ENCODE measurements at places on chromosomes 11 and 22.
A peak's percentile ranks its signal among the peaks of the same experiment; 100 is the strongest.

- no peak for DNase-seq
Measured at GRCh38 chr11:100831929-100832494, 144.9 kb downstream of the ARHGAP42 start.

DNA sequence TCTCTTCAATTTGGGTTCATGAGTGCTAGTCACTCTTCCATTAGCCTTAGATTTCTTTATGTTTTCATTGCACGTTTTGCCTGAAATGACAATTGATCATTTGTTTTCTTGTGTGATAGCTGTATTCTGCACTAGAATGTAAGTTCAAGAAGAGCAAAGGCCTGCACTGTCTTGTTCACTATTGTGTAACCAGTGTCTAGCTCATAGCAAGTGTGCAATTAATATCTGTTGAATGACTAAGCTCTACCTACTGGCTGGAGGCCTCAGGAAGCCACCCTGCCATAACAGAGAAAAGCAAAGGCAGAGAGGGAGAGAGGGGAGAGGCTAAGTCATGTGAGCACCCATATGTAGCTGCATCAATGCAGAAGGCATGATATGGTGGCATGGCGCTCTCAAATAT, 292.8 kb upstream of the SYN3 start:
- no peak for DNase-seq

GRCh38 chr11:118634431-118635236, 27.2 kb downstream of the PHLDB1 start:
- no peak for DNase-seq

GRCh38 chr22:26483043-26483438, 542 bp downstream of the HPS4 start:
- DNase-seq = no peak

DNA sequence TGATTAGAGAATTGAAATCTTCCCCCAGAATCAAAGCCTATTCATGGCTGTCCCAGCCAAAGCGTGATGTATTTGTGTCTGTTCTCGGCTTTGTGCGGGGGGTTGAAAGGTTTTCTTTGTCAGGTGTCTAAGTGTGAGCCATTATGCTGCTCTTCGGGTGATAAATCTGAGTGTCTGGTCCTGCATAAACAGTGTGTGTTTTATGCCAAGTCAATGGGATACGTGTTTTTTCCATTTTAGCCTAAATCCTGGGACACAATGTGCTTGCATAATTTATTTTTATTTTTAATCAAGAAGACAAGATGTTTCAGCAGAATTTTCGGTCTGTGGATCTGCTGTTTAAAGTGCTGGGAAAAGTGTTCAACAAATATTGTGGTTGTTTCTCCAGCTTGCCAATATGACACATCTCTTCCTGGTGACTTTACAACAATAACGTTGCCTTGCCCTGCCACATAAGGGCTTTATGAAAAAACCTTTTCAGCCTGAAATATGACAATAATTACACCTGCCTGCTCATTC, 267.8 kb downstream of the TBC1D22A start:
- DNase-seq = peak; percentile 19

DNA sequence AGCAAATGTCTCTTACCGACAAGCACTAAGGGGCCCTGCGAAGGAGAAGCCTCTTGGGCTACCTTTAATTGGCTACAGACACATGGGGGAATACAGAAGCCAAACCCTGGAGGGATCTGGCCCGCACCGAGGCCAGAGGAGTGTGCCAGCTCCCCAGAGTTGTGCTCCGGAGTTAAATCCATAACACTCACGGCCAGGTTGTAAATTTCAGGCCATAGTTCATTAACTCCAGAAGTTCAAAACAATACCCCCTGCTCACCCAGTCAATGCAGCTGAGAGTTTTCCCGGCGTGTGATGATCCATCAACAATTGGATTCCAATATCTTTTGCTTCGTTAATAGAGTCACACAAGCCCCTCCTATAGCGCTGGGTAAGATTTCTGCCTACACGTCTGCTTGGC, 371.5 kb downstream of the NXPE2 start:
- DNase-seq = no peak

DNA sequence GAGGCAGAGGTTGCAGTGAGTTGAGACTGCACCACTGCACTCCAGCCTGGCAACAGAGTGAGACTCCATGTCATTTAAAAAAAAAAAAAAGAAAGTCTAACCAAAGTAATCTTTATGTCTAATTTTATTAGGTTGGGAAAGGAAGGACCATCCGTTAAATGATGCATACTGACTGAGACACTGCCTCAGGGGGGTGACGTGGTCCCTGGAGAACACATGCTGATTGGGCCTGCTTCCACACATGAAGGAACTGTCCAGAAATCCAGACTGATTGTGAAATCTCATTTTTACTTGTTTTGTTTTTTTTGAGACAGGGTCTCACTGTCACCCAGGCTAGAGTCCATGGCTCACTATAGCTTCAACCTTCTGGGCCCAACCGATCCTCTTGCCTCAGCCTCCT, 5.5 kb downstream of the SF3A1 start:
- DNase-seq = no peak

DNA sequence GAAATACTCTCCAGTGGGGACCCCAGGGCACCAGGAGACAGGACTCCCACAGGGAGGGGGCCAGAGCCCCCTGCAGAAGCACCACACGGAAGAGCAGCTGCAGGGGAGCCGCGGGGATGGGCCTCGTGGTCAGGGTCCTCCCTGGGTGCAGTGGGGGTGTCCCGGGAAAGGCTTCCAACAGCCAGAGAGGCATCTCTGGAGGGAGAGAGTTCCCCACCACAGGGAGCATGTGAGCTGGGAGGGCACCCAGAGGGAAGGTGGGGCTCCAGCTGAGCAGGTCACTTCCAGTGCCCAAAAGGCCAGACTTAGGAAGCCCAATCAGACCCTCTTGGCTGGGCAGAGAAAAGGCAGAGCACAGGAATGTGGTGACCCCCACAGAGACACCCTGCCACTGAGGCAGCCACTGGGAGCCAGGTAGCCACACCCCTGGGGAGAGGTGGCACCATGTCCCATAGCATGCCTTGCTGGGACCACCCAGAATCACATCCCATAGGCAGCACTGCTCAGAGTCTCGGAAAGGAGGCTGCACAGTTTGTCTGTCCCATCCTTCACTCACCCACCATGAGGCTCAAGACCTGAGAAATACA, 49.9 kb upstream of the LMO1 start:
- DNase-seq = no peak

GRCh38 chr22:38614332-38615063, 41.7 kb downstream of the FAM227A start:
- no peak for DNase-seq

GRCh38 chr11:127238321-127238720, 237.8 kb upstream of the KIRREL3 start:
- DNase-seq = no peak

- peak; percentile 77 for DNase-seq
Measured at GRCh38 chr22:40036591-40037225, 42.0 kb downstream of the FAM83F start.

- DNase-seq = no peak
Measured at GRCh38 chr11:35248558-35249323, 109.8 kb downstream of the CD44 start.

DNA sequence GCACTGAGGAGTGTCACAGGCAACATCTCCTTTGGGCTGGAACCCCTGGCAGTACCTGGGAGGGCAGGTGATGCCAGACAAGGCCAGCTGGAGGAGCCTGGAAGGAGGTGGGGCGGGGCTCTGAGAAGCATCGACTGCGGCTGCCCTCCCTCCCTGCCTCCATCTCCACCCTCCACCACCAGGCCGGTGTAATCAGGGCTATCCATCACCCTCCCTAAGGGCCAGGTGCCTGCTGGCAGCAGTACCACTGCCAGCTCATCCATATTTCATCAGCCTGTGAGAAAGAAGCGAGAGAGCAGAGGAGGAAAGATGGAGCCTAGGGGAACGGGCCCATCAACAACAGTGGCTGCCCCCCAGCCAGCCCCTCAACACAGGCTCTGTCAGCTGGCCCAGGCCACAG, 51.4 kb upstream of the RASD2 start:
- no peak for DNase-seq

GRCh38 chr11:70853068-70853769, 399.2 kb downstream of the SHANK2 start:
- no peak for DNase-seq

- DNase-seq = no peak
Measured at GRCh38 chr11:128728767-128729587, 35.1 kb downstream of the FLI1 start.

GRCh38 chr11:88327462-88328143, 9.9 kb downstream of the CTSC start:
- no peak for DNase-seq

- no peak for DNase-seq
Measured at GRCh38 chr11:33633251-33634003, 67.2 kb downstream of the C11orf91 start.

DNA sequence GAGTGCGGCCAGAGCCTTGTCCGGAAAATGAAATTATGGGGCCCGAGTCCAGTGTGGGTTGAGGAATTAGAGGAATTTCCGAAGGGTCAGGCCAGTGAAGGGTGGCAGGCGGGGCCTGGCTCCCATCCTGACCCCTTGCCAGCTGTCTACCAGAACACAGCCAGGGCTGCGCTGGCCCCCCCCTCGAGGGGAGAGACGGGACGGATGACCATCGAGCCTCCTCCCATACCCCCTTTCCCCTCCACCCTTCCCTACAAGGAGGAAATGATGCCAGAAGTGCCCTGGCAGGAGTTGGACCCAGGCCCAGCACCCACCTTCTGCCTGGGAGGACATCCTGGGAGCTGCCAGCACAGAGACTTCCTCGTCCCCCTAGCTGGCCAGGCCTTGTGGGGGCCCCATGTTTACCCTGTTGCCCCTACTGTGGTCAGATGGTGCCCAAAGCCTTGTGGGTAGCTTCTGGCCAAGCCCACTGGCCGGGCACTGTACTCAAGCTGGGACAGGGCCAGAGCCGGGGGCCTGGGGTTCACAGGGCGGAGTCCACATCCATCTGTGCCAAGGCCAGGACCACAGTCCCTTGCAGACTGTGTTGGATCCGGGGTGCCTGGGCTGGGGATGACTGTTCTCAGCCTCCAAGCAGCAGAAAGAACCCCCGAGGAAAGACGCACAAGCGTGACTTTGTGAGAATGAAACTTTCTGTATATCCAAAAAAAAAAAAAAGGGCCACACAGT, 20.8 kb downstream of the ARVCF start:
- DNase-seq = no peak

DNA sequence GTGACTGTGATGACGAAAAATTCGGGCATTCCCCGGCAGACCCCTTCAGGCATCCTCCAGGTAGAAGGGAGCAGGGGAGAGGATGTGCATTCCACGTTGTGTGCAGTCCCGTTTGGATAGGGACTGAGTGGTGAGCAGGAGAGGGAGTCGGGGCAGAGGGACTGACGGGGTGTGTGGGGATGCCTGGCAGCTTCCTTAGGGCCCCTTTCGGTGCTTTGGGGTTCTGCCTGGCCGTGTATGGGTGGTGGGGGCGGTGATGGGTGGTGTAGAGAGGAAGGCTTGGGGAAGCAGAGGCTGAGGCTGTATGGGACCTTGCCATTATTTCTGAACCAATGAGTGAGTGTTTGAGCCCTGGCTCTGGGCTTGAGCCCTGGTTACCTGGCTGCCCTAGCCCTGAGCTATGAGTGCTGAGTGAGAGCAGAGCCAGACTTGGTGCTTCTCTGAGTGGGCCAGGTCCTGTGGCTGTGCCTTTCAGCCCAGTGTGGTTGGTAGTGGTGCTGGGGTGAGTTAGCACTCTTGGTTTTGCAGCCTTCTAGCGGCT, 914 bp downstream of the INPPL1 start:
- DNase-seq = no peak

DNA sequence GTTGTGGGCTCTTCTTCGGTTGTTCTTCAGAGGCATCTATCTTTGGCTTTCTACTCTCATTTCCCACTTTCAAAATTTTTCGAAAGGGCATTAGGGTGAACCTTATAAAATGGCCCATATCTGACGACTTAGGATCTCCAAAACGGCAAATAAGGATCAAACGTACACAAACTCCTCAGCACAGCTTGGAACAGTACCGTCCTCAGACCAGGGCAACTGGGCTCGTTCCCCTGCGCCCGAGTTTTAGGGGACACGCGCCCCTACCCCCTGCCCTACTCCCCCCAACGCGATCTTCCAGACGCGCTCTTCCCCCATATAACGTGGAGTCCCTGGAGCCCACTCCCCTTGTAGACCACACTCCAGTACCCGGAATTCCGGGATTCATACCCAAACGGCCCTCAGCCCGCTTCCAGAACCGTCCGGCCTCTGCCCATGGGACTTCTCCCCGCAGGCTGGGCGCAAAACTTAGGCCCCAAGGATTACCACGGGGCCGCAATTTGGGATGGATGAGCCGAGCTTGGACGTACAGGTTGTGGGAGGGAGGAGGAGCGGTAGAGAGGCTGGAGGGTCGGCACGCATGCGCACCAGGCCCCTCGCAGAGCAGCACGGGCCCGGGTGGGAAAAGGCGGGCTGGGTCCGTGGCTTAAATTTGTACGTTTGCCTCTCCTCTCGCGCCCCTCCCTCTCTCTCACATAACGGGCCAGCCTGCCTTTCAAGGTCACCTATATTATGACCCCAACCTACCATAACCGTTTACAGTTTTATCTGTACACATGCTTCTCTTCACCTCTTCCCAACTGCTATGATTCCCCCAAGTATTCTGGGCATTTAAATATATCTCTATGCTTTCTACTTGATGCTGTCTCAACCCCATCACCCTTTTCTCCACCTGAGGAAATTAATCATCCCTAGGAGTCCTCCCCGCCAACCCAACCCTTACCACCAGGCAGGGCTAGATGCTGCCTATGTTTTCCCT, 3.4 kb downstream of the CCDC89 start:
- DNase-seq = no peak

- no peak for DNase-seq
Measured at GRCh38 chr11:98564881-98565280, 455.9 kb upstream of the CNTN5 start.

DNA sequence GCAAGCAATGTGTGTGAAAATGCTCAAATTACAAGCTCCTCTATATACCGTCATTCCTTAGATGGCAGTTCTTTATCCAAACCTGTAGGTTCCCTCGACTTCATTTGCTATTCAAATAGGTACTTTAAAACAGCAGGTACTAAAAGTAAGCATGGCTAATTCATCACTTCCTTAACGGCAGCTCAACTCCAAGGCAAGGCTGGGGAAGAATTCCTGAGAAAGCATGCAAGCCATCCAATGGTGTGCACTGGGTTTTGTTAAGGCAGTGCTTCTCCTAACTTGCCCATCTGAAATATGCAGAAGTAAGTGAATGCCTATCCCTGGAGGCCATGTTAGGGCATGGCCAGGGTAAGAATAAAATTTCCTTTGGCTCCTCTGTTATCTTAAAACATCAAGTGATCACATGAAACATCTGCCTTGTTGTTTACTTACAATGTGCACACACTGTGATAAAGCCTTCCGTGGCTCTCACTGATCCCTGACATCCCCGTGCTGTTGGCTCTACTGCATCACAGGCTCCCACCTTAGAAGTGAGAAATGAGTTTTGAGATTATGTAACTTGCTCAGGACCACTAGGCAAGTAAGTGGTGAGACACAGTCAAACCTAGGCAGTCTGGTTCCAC, 52.1 kb downstream of the SMCO4 start:
- DNase-seq = no peak

DNA sequence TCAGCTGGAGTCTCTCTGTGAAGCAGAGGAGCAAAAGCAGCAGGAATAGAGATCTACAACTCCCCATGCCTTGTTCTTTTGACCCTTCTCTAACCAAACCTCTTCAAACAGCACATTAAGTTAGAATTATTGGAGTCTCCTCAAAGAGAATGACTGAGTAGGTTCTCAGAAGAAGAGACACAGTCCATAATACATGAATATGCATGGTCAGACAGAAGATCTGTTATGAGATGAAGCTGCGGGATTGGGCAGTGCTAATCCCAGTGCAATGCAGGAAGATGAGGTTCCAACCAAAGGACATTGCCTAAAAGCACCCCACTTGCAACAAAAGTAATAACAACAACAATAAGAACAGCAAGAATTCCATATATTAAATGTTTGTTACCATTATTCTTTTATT, 887.9 kb upstream of the TENM4 start:
- DNase-seq = no peak

All from kidney capillary endothelial cell (primary cell).